ENCODE measurements at places on chromosomes 5 and 9.

DNA sequence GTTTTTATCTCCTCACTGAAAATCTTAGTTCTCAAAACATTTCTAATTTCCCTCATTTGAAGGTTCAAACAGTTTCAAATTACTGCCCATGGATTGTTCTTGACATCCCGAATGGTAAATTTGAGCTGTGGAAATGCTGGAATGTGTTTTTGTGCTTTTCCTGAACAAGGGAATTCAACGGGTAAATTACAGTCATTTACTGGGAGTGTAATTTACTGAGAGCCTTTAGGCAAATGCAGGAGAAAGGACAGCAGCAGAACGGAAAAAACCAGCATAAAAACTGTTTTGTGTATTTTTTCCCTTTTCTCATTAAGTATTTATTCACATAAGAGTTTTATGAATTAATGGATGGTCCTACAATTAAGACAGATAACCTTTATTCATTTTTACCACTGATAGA is 139.2 kb downstream of the PBX3 start:
- DNase-seq, result no peak

GRCh38 chr5:137119321-137119720 is 379.8 kb downstream of the SPOCK1 start:
- DNase-seq, result no peak

GRCh38 chr9:98594546-98595160 is 114.1 kb downstream of the GABBR2 start:
- DNase-seq, result no peak

- DNase-seq, result no peak
Observed at GRCh38 chr5:172505845-172506244, 51.5 kb upstream of the SH3PXD2B start.

- no peak for DNase-seq
Observed at GRCh38 chr5:73444499-73445438, 3.8 kb downstream of the FOXD1 start.

DNA sequence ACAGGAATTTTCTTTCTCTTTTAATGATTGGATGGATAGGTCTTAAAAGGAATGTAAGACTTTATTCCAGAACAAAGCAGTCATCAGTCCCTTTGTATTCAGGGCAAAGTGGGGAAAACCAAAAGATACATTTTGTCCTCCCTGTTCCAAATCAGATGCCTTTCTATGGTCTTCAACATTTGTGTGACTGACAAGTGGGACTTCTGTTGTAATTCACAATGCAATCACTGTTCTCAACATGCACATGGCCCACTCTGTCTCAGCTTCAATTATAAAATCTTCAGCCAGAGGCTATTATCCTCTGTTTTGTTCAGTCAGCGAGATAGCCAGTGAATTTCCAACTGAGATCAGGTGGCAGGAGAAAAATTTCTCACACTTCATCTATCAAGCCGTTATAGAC is 95.5 kb upstream of the ERBIN start:
- DNase-seq, result no peak

GRCh38 chr5:52684051-52684450 is 103.7 kb upstream of the ITGA1 start:
- no peak for DNase-seq

GRCh38 chr5:122262103-122262502 is 49.9 kb upstream of the SNCAIP start:
- DNase-seq, result no peak

All from AML-193 (cell line).